ENCODE measurements at places on chromosomes 13 and 19.

DNA sequence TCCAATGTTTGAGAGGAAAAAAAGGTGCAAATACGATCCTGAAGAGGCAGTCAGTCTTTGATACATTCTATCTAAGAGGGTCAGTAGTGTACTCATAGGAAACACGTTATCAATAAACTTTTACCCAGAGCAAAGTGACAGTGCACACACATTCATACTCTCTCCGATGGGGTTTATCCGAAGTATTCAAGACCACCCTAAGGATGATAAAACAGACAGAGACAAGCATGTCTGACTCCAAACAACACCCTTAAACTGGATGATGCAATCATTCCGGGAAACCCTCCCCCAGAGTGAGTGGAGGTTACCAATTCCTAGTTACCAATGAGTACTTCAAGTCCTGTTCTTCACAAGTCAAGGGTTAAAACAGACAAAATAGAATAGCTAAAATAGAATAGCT lies 79.1 kb downstream of the DNAJC3 start:
- DNase-seq, result no peak

DNA sequence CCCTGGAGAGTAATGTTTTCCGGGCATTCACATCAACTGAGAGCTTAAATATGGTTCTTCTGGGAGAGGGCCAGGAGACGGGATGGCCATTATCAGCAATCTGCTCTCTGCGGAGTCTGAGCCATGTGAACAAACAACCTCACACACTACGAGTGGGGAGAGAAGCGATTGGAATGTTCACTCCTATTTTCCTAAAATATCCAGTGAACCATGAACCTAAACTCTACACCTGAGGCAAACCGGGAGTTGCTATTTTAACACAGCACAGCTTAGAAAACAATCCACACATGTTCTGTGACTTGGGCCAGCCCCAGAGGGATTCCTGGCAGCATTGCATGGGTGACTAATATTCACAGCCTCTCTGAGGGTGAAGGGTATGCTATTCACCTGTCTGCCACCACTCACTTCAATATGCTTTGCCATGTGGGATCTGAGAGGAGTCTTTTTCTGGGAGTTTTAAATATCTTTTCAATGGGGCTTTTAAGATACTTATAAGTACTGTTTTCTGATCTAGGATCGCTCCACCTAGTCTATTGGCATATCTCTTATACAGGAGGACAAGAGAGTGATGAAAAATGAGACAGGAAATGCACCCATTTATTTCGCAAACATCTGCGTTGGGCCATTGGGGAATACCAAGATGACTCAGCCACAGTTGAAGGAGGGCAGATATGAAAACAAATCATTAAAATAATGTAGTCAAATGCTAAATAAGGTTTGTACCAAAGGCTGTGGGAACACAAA lies 72.6 kb upstream of the SERP2 start:
- peak; percentile 94 for DNase-seq

DNA sequence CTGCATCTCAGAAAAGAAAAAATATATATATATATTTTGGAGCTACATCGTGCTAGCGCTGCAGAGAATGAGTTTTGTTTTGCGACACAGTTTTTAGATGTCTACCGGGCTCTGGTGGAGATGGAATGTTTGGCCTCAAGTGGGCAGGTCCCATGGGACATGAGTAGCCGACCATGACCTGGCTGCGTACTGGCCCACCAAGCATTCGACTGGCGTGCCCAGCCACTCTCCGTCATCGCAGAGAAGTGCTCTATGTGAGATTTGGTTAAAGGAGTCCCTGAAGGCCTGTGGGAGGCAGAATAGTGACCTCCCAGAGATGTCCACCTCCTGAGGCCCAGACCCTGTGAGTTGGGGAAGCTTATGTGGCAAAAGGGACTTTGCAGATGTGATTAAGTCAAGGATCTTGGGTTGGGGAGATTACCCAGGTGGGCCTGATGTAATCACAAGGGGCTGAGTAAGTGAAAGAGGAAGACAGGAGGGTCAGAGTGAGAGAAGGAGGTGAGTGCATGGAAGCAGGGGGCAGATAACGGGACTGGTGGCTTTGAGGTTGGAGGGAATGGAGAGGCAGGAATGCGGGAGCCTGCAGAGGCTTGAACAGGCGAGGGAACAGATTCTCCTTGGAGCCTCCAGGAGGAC lies 821 bp upstream of the LILRB4 start:
- no peak for DNase-seq

GRCh38 chr19:31338069-31338776 lies 11.0 kb downstream of the TSHZ3 start:
- DNase-seq, result peak; percentile 50
